ENCODE measurements at places on chromosomes 1 and 21. TPM values are rescaled to one million over a fixed set of nuclear protein-coding genes. Genes with fewer than 3 reads are reported as not detected.
A peak's percentile ranks its signal among the peaks of the same experiment; 100 is the strongest.

Gene ZNF593OS
- not detected for total RNA-seq

Gene UQCRHL
- 1.7 TPM for total RNA-seq

Gene KCNA10
- not detected for total RNA-seq

Gene FNDC10
- total RNA-seq, result 2.7 TPM

Gene F5
- total RNA-seq, result 4.9 TPM

Gene KRTAP27-1
- total RNA-seq, result not detected

Gene KPNA6
- 60.3 TPM for total RNA-seq

Gene APH1A
- 118 TPM for total RNA-seq

DNA sequence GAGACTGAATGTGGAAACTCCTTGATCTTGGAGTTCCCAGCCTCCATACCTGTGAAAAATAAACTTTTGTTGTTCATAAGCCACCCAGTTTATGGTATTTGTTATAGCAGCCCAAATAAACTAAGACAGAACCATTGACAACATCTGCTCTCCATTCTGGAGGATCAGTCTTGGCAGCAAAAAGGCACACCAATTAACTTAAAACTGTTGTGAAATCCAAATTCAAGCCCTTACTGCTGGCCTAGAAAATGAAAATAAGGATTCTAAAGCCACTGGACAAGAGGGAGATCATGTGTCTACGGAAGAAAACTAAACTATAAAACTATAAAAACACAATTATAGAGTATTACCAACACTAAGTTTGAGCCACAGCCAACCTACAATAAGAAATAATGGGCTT, 172.1 kb upstream of the RNPC3 start:
- no peak for DNase-seq

DNA sequence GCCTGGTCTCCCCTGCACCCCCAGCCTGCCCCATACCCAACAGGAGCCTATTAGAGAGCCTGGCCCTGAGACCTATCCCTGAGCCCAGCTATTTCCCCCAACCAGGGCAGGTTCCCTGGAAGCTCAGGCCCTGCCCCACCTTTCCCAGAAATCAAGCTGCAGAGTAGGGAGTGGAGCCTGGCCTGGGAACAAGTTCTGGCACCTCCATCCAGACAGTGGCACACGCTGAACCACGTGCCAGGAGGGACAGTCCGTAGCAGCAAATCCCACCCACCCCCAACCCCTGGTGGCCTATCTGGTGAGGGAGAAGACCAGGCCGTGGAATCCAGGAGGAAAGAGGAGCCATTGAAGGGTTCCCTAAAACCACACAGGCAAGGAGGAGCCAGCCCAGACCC, 22.6 kb downstream of the TNNT2 start:
- no peak for DNase-seq

GRCh38 chr1:212966616-212967015, 16.3 kb downstream of the VASH2 start:
- DNase-seq, result no peak

- peak; percentile 52 for DNase-seq
These were observed 1.7 kb upstream of the IL6R start for GRCh38 chr1:154403261-154403943.

DNA sequence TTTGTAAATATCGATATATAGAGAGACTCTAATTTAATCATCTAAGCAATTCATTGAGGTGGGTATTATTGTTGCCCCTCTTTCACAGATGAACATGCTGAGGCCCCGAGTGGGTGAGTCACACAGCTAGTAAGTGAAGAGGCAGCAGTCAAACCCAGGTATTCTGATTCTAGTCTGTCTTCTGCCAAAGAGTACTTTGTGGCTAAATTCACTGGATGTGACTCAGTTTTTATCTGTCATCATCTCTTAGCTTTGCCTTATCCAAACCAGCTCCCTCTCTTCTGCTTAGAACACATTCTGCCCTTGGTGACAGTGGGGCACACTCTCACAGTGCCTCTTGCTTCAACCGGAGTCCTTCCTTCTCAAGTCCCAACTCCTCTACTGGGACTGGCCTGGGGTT, 11.5 kb downstream of the FCRL5 start:
- no peak for DNase-seq

GRCh38 chr1:27436204-27437159, 44.1 kb downstream of the GPR3 start:
- peak; percentile 43 for DNase-seq

- DNase-seq, result peak; percentile 30
These were observed 3.3 kb upstream of the C1orf174 start for GRCh38 chr1:3903141-3904005.

- DNase-seq, result no peak
These were observed 165.3 kb upstream of the DPYD start for GRCh38 chr1:98086156-98086555.

- no peak for DNase-seq
These were observed 237.6 kb downstream of the MRPL39 start for GRCh38 chr21:25369524-25370300.

GRCh38 chr1:107829036-107829770, 135.8 kb downstream of the VAV3 start:
- DNase-seq, result peak; percentile 29

- DNase-seq, result no peak
These were observed 62.0 kb upstream of the COL6A1 start for GRCh38 chr21:45919593-45919992.

DNA sequence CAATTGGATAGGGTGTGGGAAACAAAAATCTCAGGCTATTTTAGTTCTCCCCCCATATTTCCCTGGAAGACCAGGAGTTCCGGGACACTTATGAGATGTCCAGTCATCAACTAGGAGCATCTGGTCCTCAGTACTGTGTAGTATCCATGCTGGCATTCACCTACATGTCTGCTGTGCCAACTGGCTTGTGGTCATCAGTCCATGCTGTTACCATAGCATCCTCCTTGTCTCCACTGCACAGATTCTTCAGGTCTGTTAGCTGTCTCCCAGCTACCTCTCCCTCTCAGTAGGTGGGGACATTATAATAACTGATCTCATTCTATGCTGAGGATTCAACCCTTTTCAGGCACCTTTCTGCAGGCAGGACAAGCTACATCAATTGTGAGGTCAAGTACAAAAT, 302.9 kb downstream of the BARHL2 start:
- no peak for DNase-seq

DNA sequence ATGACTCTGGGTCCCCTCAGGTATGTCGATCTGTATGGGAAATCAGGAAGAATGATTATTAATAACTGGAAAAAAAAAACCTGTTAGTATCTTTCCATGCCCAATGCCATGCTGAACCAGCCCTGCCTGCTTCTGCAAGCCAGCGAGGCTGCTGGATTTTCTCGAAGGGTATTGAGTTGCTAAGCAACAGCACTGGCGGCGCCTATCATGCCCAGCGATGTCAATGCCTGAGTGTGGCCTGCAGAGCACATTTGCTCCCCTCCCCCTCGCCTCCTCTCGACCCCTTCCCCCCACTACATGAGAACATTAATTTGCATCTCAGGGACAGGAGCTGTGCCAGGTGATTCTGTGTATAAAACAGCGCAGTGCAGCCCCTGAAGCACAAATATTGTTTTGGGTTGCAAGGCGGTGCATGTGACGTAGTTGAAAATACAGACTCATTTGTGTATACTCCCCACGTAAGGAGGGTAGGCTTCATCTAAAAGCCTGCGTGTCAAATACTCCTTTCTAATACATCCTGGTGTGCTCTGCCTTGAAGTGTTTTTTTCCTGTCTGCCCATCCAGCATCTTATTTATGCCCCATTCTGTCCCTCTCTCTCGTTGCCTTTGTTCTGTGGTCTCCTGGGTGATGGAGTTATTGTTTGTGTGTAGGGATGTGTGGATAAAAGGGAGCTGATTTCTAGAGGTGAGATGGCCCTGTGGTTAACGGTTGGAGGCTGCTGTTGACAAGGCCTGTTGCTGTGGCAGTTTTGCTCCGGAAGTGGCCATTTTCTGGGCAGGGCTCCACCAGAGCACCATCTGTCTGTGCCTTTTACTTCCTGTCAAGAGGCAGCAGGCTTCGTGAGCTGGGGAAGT, 32.7 kb upstream of the ATP5PO start:
- DNase-seq, result peak; percentile 95

DNA sequence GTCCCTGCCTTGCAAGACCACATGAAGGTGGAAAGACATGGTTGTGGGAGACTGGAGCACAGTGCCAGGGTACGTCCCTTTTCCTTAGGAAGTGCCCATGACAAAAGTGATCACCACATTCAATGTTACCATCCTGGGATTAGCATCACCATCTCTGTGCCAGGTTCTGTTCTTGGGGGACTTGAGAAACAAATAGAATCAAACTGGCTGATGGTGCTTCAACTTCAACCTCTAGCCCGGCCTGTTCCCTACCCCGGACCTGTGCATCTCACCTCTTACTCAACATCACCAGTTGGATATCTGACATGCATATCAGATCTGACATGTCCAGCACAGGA, 153.3 kb downstream of the GRIK3 start:
- DNase-seq, result no peak

- DNase-seq, result no peak
These were observed 277.3 kb downstream of the KAZN start for GRCh38 chr1:14875524-14876509.

GRCh38 chr1:4696161-4696745, 41.8 kb downstream of the AJAP1 start:
- DNase-seq, result no peak

DNA sequence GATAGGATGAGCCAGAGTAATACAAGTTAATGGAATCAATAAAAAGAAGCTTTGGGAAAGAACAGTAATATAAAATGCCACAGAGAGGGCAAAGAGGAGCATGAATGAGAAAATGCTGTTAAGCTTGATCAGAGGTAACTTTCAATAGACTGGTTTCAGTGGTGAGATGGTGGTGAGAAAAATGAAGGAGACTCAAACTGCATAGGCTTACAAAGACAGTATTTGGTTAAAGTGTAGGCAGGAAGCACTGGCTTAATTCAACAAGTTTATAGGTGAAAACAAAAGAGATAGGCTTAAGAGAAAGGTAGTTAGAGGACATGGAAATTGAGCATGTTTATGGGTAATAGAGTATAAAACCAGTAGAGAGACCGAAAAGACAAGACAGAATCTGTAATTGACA, 298.6 kb upstream of the ADAMTS5 start:
- DNase-seq, result no peak

DNA sequence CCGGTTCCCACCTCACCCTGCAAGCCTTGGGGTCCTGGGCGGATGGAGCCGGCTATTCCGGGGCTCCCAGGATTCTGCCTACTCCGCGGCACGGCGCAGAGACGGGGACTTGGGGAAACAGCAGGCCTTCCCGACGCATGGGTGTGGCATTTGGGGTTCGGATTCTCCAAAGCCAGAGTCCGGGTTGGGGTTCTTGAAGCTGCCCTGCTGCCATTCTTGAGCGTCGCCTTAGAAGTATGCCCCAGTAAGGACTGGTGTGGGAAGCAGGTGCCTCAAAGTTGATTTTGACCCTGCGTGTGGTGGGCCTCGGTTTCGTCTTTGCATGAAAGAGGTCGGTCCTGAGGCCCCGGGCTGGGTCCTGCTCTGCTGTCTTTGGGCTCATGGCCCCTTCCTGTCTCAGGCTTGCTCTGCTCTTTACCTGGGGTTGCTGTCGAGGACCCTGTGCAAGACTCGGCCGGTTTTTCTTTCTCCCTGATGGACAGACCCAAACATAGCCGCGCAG, 696 bp downstream of the GUK1 start:
- no peak for DNase-seq

Data from CD4-positive, alpha-beta memory T cell (primary cell).